ENCODE measurements at places on chromosomes 4 and X.

- no peak for DNase-seq
Observed at GRCh38 chrX:125826080-125826479, 340.0 kb downstream of the DCAF12L2 start.

DNA sequence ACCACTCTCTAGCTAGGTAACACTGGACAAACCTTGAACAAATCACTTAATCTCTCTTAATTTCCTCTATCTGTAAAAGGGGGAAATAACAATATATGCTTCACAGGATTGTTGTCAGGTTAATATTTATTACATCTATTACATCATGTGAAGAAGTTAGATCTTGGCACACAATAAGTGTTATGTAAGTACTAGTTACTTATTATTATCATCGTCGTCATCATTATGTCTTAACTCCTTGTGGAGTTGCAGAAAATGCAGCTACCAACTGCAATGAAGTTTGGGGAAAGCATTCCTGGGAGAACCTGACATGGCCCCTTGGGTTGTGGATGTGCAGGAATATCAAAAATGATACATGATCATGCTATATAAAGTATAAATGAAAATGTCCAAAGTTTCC, 4.8 kb upstream of the JCHAIN start:
- DNase-seq: no peak

DNA sequence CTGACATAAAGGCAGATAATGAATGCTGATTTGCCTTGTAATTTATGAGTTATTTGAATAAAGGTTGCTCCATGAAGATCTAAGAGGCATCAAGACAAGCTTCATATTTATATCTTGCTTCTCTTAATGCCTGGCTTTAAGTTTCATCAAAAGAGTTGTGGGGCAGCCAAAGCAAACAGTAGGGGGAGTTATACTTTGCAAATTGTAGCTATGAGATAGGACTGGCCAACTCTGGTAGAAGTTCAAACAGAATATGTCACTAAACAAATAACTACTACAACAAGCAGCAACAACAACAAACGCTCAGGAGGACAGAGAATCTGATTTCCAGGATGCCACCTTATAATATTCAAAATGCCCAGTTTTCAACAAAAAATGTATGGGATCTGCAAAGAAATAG, 69.1 kb upstream of the PLAC1 start:
- no peak for DNase-seq

- no peak for DNase-seq
Observed at GRCh38 chrX:134623293-134624045, 34.8 kb downstream of the PLAC1 start.

DNA sequence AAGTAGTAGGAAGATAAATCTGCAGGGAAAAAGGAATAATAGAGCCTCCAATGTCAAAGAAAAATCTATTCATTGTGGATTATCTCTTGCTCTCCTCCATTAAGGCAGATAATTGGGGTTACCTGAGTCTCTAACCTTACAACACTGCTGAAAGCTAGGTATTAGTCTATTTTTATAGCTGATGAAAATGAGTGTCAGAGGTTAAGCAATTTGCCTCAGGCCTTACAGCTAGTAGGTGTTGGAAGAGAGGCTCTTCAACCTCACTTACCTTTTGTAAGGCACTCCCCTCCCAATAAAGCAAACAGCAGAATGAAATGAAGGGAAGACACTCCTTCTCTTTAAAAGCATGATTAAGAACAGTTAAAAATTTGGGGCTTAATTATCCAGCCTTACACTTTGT, 45.4 kb upstream of the GAB1 start:
- no peak for DNase-seq

- DNase-seq: no peak
Observed at GRCh38 chr4:182370491-182370890, 127.3 kb downstream of the TENM3 start.

DNA sequence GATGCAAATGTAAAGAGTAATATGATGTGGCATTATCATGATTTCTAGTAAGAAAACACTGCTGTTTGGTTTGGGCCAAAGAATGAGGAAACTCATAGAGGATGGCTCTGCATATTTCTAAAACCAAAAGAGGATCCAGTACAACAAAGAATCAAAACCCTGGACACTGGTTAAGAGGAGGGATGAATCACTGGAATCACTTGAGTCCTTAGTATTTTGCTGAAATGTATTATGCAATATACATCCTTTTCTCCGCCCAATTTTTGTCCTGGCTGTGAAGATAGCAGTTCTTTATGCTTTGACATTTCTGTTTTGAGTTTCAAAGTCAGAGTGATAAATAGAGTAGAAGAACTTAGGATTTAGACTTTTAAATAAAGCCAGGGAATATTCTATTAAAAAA, 345.9 kb downstream of the PACRGL start:
- DNase-seq: no peak

- no peak for DNase-seq
Observed at GRCh38 chrX:21610168-21610567, 48.0 kb downstream of the KLHL34 start.

DNA sequence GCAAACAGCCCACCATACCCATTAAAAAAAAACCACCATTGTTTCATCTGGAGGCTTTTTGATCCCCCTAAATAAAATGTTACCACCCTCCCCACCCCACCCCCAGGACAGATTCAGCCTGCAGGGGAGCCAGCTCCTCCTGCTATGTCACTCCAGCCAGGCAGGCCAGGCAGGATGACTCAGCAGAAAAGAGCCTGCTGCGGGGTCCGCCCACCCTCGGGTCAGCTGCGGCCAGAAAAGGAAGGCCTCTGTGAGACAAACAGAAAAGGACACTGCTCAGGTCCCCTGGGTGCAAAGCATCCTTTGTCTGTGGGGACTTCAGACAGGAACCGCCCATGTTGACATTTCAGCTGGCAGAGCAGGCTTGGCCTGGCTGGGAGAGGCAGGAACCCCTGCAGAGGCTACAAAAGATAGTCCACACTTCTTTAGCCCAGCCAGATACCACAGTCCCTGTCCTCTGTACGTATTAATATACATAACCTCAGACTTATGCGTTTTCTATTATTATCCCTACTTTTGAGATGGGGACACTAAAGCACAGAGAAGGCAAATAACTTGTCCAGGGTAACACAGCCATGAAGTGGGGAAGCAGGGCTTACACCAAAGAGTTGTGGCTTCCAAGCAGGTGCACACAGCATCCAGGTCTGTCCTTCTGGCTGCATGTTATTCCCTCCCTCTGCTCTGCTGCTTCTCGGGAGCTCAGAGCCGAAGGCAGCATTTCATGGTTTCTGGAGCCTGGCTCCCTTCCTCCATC, 147.7 kb downstream of the CPEB2 start:
- DNase-seq: no peak

GRCh38 chr4:182103614-182104319, 139.4 kb upstream of the TENM3 start:
- DNase-seq: no peak

GRCh38 chr4:6493658-6494304, 21.4 kb upstream of the PPP2R2C start:
- no peak for DNase-seq

DNA sequence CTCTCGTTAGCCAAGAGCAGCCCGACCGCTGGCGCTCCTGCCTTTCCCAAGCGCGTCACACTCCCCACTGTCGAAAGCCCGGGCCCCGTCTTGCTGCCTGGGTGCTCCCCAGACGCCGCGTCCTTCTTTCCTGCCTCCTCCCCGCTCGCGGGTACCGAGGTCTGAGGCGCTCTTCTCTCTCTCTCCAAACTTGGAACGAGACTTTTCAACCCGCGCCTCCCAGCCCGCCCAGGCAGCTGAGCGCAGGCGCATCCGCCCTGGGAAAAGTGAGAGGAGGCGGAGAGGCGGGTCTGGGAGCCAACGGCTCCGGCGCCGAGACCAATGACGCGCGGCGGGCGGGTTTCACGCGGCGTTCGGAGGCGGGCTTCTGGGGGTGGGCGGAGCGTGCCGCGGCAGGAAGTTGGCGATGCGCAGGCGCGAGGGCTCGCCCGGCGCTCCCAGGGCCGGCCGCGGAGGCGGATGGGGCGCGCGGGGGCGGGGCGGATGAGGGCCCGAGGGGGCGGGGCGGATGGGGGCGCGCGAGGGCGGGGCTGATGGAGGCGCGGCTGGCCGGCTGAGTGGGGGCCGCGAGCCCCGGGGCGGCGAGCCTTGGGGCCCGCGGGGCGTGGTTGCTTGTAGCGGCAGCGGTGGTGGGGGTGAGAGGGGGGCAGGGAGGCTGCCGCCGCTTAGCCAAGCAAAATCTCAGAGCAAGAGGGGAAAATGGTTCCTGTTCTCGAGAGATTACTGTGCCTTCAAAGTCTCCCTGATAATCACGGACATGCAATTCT, at the start of gene RBBP7:
Gene RBBP7 (minus strand): TSS at position 268 of the 767 bp plus-strand sequence. CDS start 309 bp downstream, outside the sequence.
- peak; percentile 88 for DNase-seq

DNA sequence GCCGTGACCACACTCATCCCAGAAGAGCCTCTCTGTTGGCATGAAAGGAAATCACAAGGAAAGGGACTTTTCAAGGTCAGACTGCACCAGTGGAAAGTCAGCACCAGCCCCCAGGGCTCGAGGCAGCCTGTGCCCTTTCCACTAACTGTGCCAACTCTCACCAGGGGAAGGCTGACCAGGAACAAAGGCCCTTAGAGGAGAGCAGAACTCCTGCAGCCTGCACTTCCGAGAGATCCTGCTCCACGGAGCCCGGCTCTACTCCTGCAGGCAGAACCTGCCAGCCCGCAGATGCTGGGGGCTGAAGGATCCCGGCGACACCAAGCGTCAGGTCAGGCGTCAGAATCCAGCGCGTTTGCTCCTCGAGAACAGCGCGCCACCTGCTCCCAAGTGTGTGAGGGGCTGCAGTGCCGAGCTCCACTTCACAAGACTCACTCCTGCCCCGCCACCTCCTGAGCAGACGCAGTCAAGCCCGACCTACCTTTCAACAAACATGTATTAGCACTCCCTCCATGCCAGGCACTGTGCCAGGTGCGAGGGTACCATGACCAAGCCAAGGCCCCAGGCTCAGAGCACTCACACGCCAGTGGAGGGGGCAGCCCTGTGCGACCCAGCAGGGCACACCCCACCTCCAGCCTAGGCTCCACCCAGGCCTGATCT, 13.6 kb upstream of the HELT start:
- no peak for DNase-seq

DNA sequence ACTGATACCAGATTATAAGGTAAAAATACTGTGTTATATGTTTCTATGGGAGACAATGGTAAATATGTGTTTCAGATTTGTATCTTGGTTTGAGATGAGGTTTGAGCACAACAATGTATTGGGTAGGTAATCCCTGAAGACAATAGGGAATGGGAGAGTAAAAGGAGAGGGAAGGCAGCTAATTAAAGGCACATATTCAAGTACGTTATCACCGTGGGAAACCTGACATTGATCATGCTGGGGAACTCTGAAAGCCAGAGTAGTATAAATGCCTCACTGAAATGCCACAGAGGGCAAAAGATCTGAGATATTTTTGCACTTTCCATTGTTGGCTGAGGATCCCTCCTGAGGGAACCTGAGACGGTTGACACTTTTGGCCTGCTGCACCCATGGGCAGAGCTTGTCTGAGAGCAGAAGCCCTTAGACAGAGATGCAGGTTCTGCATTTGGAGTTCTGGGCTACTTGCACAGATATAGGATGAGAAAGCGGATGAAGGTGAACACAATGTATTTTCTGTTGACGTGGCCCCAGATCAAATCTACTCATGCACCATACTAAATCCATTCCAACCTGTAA, 506.7 kb downstream of the PCDH18 start:
- no peak for DNase-seq

DNA sequence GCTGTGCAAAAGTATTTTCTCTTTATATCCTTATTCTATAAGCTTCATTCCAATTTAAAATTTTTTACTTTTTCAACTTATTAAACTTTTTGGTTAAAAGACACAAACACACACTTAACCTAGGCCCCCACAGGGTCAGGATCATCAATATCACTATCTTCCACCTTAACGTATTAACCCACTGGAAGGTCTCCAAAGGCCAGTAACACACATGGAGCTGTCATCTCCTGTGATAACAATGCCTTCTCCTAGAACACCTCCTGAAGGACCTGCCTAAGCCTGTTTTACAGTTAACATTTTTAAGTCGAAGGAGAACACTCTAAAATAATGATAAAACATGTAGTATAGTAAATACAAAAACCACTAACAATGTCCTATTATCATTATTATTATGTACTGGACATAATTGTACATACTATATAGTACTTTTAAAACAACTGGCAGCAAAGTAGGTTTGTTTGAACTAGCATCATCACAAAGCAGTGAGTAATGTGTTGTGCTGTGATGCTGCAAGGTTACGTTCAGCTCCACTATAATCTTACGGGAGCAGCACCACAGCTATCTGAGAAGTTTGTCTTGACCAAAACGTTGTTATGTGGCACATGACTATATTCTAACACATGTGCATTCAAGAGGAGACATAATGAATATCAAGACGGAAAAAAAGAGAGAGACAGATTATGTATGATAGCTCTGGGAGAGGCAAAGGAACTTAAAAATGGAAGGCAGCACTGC, 33.7 kb downstream of the DHX15 start:
- DNase-seq: no peak

DNA sequence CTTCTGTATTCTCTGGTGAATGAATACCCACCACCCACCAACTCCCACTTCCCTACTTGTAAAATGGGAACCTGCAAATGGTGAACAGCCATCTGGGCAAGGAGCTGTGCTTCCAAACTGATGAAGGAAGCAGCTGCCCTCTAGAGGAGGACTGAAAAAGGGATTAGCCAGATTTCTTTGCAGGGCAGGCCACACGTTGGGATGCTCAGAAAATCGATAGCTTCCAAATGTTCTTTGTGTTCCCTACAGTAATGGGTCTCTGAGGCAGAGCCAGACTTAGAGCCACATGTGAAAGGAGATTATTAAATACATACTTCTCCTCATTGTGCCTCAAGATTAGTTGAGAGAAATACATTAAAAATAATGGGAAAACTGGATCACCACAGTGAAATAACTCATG, 39.3 kb upstream of the LPAR4 start:
- no peak for DNase-seq

GRCh38 chrX:96211953-96212352, 472.7 kb upstream of the DIAPH2 start:
- no peak for DNase-seq

- DNase-seq: no peak
Observed at GRCh38 chr4:7868892-7869471, 70.7 kb downstream of the AFAP1 start.

- no peak for DNase-seq
Observed at GRCh38 chr4:53232371-53232770, 133.5 kb downstream of the SCFD2 start.

GRCh38 chrX:96480081-96480480, 204.6 kb upstream of the DIAPH2 start:
- DNase-seq: no peak

All from effector memory CD4-positive, alpha-beta T cell (primary cell).